ENCODE measurements at places on chromosomes 3 and 15. TPM values are rescaled to one million over a fixed set of nuclear protein-coding genes. Genes with fewer than 3 reads are reported as not detected.

Gene FAM107A
- not detected for total RNA-seq

Gene DOCK3
- total RNA-seq: 0.80 TPM

Gene SOX14
- total RNA-seq: not detected

Gene PRICKLE2
- total RNA-seq: 0.25 TPM

Gene A4GNT
- total RNA-seq: not detected

Gene DUOXA2
- not detected for total RNA-seq

Gene DNAH12
- total RNA-seq: not detected

Gene EXD1
- total RNA-seq: 0.03 TPM

Gene CHDH
- total RNA-seq: 5.6 TPM

Gene ACP3
- total RNA-seq: not detected

Gene POPDC2
- total RNA-seq: 0.06 TPM

Gene OSTN
- total RNA-seq: not detected

Gene SV2B
- not detected for total RNA-seq

Gene ZNF385D
- under 0.01 TPM for total RNA-seq

Gene PPP1R14D
- not detected for total RNA-seq

Gene AGBL1
- not detected for total RNA-seq

Gene CD96
- total RNA-seq: not detected

Gene PLAAT1
- total RNA-seq: not detected

Gene ADCY5
- 5.5 TPM for total RNA-seq

Gene PLIN1
- 0.07 TPM for total RNA-seq
